ENCODE measurements at places on chromosomes 7 and 10.

DNA sequence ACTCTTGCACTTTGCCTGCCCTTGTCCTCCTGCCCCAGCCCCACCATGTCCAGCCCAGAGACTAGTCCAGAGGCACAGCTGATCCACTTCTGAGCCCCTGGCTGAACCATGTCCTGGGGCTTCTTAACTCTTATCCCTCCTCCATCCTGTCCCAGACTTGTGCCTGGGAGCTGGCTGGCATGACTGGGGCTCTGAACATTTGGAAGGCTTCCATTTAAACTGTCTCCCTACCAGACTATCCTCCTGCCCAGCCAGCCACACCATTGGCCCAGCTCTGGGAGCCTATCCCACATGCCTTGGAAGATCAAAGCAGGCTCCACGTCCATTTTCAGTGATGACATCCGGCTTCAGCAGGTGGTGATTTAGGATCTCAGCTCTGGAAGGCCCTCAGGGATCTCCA is 57.4 kb downstream of the FAM241B start:
- no peak for DNase-seq

DNA sequence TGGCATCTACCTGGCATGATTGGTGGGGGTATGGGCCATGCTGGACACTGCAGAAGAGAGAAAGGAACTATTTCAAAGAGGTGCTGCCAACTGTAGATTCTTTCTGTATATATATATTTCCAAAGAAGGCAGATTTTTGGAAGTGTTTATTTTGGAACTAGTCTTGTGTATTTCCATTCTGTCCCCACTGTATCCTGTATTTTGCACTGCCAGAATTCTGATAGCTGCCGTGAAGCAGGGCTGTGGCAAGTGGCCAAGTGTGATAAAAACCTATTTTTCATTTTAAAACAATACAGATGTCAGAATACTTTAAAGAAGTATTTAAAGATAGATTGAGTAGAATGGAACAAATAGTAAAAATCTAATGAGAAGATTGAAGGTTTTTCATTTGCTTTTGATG is 17.1 kb downstream of the MCU start:
- no peak for DNase-seq

GRCh38 chr7:22561321-22561811 is 61.4 kb upstream of the STEAP1B start:
- no peak for DNase-seq

GRCh38 chr10:71622154-71622526 is 97.4 kb downstream of the C10orf105 start:
- DNase-seq = no peak

GRCh38 chr7:9835199-9835598 is 1138.5 kb upstream of the PHF14 start:
- no peak for DNase-seq

DNA sequence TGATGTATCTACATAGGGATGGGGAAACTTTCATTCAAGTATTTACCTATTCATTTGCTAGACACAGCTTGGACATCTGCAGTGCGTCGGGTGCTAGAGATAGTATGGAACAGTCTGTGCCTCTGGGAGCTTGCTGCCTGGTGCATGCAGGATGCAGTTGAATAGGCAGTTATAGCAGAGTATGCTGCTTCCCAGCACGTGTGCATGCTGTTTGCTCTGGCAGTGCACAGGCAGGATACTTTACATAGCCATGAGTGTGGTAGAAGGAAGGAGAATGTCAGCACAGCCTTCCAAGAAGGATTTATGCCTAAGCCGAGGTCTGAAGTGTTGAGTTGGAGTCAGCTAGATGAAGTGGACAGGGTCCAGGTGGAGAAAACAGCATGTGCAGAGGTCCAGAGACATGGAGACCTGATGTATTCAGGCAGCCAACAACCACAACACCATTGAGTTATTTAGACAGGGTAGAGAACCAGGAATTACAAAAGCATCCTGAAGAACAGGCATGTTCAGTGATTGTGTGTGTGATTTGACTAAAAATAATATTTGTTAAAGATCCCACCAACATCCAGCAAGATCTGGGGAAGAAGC is 8.1 kb downstream of the MAP3K8 start:
- no peak for DNase-seq

DNA sequence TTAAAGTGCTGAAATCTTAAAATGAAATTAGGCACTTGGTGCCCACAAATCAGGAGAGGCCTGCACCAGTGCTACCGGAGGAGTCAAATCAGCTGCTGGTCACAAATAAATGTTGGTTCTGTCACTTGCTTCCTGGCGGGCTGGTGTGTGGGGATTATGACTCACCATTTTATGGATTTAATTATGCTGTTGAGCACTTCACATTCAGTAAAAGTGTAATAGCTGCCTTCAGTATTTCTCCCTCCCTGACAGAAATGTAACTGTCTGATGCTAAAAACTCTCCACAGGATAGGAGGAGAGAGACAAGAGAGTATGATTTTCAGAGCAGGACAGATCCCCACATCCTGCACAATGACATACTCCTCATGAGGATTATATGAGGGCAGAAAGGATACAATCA is 186.0 kb downstream of the JAZF1 start:
- no peak for DNase-seq

DNA sequence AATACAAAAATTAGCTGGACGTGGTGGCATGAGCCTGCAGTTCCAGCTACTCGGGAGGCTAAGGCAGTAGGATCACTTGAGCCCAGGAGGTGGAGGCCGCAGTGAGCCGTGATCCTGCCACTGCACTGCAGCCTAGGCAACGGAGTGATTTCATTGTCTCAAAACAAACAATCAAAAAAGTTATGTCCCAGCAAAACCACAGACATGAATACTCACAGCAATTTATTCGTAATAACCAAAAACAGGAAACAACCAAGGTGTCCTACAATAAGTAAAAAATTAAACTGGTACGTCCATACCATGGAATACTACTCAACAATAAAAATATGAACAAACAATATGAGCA is 11.6 kb upstream of the CYTH3 start:
- DNase-seq = no peak

GRCh38 chr7:153682628-153683027 is 369.6 kb upstream of the DPP6 start:
- DNase-seq = no peak

DNA sequence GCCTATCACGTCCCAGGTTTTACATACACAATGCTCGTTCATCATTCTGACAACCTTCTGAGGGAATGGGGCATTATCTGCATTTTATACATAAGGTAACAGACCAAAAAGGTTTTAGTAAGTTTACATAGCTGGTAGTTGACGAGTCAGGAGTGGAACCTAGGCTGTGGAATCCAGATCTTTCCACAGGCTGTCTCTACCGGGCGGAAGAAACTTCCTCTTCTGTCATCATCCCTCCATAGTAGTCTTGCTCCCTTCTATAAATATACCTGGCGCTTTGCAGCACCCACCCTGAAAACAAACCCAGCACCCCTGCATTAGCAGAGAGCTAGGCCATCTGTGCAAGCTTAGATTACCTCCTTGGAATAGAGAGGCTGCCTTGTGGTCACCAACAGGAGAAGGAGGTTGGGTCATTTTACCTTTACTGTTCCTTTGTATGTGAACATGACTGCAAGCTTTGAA is 1.3 kb downstream of the TSPAN13 start:
- DNase-seq = no peak

DNA sequence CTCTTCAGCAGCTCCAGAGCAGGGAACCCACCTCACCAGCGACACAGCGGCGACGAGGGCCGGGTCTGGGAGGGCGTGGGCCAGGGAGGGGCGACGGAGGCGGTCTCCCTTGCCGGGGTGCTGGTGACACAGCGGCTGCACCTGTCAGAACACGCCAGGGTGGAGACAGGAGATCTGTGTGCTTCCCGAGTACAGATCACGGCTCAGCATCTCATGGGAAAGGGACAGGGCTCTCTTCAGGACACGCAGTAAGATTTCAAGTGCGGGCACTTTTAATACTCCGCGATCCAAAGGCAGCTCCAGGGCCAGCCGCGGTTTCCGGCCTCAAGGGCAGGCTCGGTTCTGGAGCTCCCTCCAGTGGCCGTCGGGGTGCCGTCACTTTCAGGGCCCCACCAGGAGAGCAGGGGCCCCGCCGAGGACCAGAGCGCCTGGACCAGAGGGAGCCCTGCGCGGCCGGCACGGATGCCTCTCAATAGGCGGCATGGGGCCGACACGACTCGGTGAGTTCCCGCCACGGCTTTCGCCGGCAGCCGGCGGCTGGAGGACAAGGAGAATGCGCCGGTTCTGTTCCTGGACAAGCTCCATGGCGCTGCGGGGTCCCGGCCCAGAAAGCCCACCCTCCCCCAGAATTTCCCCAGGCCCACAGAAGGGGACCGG is 21.4 kb downstream of the GPR146 start:
- DNase-seq = peak; percentile 46

DNA sequence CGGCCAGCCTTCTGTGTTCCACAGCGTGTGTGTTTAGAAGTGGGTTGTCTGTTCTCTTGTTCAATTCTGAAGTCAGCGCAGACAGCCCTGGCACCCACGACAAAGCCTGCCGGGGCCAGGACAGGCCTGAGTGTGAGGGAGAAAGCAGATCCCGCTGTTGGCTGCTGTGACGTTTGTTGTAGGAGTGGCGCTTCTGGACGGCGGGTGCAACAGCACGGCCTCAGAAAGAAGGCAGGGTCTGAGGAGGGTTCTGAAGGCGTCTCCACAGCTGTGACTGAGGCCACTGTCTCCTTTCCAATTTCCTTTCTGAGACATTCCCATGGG is 76.2 kb downstream of the VIPR2 start:
- no peak for DNase-seq

- DNase-seq = no peak
These were observed 239.0 kb upstream of the MKI67 start for GRCh38 chr10:128365156-128365725.

GRCh38 chr7:22765609-22766008 is 38.6 kb downstream of the IL6 start:
- DNase-seq = no peak

DNA sequence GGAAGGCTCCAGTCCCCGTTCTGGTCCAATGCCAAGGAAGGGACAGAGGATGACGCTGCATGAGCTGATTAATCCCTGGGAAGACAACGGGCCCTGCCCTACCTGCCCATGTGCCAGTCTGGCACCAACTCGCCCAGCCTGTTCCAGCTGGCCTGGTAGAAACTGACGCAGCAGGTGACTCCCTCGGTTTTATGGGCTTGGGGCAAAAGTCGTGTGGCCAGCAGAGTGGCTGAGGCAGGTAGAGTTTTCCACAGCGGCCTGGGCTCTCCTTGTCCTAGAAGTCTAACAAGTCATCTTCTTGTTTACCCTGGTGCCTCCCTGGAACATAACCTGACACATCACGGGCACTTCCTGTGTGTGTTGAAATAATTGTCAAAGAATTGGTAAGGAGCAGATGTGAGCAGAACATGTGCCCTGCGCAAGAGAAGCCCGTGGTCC is 20.4 kb upstream of the LMTK2 start:
- no peak for DNase-seq

DNA sequence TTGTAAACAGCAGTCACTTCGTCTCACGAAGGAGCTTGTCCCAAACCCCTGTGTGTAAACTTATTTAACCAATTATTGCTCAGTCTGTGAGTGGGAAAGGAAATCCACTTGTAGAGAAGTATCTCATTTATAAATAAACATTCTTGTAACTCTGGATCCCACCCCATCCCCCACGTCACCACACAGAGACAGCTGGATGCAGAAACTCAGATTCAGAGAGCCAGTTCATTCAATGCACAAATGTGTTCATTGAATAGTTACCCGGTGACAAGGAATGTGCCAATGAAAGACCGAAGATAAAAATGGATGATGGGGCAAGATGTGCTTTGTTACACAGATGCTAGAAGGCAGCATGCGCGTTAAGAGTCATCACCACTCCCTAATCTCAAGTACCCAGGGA is 8.3 kb upstream of the OCM start:
- DNase-seq = no peak

DNA sequence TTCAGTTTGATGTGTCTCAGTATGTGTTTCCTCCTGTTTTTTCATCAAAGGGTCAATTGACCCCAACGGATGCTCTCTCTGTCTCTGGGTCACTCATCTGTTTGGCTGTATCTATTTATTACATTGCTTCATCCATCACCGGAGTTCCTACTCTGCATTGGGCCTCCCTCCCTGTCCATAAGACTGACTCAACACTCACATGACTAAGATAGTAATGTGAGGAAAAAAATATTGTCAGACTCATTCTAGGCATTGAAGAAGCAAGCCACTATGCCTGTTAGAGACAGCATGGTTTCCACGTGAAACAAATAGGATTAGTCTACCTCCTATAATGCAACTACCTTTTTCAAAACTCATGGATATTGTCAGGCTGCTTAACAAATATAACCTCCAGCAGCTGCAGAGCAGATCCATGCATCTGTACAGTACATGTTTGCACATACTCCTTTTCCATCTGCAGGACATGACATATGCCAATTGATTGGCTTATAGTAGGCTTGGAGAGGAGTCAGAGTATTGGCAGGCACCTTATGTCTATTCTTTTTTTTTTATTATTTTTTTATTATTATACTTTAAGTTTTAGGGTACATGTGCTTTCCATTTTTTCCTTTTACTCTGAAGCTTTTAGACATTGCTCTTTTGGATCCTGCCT is 275.2 kb downstream of the LRRTM3 start:
- no peak for DNase-seq

DNA sequence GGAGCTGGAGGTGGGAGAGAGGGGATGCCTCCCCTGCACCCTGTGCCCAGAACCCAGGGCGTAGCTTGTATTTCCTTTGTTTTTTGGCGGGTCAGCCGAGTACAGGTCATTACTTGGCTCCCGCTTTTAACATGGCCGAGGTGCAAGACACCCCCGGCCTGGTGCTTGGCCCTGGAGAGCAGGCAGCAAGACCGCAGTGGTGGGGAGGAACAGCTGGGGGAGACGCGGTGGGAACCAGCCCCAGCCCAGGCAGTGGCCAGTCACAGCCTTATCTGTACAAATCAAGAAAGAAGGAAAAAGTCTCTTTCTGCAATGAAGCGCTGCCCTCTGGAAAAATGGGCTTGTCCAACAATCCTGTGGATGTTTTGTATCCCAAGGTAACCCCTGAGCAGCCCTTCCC is 99.1 kb downstream of the TAX1BP1 start:
- no peak for DNase-seq

GRCh38 chr7:158252081-158252836 is 335.4 kb downstream of the PTPRN2 start:
- DNase-seq = no peak

- DNase-seq = no peak
These were observed 862.5 kb downstream of the KCNMA1 start for GRCh38 chr10:76774987-76775603.

GRCh38 chr7:106329971-106330733 is 45.4 kb upstream of the NAMPT start:
- DNase-seq = no peak

GRCh38 chr10:43396061-43396927 is 12.7 kb downstream of the HNRNPF start:
- peak; percentile 55 for DNase-seq

- no peak for DNase-seq
These were observed 52.9 kb downstream of the CYP2C9 start for GRCh38 chr10:94991243-94991888.
